ENCODE measurements at places on chromosomes 3 and 15.

GRCh38 chr3:11618904-11619303 is 24.8 kb downstream of the VGLL4 start:
- no peak for DNase-seq

DNA sequence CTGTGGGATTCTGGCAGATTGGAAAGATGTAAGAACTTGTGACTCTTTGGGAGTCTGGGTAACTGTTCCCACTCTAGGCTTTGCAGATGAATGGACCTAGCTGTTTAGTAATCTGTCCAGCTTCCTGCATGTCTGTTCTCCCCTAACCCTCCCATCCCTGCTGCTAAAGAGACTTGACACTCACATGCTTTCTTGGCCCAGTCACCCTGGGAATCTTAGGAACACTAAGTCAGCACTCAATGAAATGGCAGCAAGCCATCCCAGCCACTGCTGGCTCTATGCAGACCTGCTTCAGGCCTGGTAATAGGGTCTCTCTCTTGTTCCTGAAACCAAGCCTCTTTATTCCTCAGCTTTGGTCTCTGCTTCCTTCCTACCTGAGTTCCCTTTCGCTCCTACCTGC is 63.7 kb upstream of the THSD4 start:
- no peak for DNase-seq

DNA sequence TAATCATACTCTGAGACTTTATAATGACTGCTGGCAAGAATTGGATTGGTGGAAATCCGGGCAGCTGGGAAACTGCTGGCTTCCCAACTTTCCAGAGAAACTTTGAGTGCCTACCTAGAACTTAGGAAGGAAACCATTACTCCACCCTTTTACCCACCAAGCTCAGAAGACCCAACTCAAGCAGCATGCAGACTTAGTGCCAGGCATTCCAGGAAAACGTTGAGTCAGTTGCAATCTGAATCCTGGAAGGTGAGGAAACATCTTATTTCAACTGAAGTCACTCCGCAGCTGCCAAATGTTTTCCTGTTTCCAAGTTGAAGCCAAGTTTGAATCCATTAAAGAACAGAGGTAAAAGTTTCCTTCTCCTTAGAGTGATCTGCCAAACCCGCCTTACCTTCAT is 126.5 kb downstream of the ZNF385D start:
- no peak for DNase-seq

GRCh38 chr3:139937674-139938279 is 2.8 kb downstream of the CLSTN2 start:
- no peak for DNase-seq

DNA sequence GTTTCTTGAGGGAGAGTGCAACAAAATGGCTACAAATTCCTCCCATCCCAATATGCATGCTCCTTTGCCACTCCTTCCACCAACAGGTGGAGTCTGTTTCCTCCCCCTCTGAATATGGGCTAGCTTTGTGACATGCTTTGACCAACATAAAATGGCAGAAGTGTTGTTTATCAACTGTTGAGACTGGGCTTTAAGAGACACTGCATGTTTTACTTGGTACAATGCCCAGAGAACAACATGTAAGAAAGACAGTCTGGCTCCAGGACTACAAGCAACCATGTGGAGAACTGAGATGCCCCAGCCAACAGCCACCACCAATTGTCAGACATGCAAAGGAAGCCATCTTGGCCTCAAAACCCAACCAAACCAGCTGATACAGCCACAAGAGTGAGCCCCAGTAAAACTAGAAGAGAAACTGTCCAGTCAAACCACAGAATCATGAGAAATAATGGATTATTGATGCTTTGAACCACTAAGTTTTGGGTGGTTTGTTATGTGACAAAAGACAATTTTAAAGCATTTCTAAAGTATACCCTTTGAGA is 40.5 kb downstream of the NUDT16 start:
- DNase-seq, result no peak

GRCh38 chr15:38335116-38335515 is 82.5 kb downstream of the SPRED1 start:
- DNase-seq, result no peak

DNA sequence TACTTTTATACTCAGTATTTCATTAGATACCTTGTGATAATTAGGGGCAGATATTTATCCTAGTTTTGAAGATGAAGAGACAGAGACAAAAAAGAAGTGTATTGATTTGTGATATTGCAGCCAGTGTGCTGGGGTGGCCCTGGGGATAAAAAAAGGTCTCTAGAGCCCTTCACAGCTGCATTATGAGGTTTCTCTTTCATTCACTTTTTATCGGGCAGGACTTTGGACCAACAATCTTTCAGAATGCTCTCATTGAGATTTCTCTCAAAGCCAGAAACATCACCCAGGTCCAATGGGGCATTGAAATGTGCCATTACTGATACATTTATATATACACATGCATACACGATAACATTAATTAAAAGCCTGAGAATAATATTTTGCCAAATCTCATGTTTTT is 20.5 kb upstream of the SELENOT start:
- DNase-seq, result no peak

DNA sequence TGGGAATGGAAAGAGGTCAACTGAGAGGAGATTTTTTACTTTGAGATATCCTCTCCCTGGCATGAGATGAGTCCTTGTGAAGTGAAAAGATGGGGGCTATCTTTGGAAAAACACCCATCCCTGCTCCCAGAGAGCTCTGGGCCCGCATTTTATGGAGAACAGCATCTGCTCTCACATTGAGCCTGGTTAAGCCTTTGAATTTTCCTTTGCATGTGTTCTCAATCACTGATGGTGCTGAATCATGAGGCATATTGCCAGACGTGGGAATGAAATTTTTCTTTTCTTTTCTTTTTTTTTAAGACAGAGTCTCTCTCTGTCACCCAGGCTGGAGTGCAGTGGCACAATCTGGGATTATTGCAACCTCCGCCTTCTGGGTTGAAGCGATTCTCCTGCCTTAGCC is 24.4 kb downstream of the TMEM45A start:
- DNase-seq, result no peak

DNA sequence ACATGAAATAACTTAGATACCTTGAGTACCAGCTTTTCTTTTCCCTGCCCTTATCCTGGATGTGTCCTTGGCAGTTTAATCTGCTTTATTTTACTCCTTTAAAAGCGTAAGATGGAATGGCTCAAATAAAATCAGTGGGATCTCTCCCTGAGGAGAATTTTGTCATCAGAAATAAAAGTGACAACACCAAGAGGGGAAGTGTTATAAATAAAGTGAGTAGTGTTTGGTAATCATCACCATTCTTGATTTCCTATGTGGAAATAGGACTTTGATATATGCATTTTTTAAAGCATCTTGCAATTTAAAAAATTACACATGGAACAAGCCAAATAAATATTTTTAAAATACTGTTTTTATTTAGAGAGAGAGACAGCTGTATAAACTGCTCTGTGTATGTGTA is 76.5 kb downstream of the MBNL1 start:
- DNase-seq, result no peak

DNA sequence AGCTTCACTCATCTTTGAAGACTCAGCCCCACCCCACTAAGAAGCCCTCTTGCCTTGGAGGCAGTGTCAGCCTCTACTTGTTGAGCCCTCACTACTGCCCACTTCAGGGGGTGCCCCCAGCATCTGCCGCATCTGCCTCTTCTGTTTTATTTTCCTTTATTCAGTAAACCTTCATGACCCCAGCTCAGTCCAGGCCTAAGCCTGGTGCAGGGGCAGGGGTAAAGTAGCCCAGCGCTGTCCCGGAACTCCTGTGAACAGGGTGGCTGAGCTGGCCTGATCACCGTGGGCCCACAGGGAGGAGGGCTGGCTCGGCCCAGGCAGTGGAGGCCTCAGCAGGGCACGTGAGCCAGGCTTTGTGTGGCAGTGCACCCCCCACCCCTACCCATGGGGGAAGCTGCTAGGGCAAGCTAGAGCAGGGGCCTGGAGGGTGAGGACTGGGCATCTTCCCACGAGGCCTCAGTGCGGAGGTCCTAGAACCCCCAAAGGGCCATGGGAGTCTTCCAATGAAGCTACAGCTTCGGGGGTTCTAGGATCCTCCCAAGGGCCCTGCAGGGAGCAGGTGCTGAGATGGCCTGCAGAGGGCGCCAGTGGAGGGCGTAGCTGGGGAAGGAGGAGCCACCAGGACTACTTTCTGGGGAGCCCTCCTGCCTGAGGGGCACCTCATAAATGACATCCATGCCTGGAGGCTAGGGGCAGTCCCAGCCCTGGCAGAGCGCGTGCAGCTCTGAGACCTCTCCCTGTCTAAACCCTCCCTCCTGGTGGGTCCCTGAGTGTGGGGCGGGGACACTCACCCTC is 36.0 kb downstream of the TSPAN3 start:
- peak; percentile 16 for DNase-seq

GRCh38 chr3:108018552-108018951 is 72.3 kb downstream of the CD47 start:
- no peak for DNase-seq

- no peak for DNase-seq
These were observed 17.1 kb downstream of the CPEB1 start for GRCh38 chr15:82630033-82630432.

DNA sequence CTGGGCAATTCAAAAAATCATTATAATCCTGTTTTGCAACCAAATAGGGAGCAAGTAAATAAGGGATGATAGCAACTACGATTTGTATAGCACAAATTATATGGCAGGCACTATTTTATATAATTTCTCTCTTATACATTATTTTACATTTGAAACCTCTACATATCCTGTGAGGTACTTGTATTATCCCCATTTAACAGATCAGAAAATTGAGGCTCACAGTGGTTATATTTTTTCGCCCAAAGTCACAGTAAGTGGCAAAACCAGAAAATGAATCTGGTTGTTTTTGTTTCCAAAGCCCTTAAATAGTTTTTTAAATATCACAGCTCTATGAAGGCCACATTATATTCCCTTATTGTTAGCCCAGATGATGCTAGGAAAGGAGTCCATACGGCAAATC is 74.3 kb downstream of the MLH1 start:
- DNase-seq, result no peak

DNA sequence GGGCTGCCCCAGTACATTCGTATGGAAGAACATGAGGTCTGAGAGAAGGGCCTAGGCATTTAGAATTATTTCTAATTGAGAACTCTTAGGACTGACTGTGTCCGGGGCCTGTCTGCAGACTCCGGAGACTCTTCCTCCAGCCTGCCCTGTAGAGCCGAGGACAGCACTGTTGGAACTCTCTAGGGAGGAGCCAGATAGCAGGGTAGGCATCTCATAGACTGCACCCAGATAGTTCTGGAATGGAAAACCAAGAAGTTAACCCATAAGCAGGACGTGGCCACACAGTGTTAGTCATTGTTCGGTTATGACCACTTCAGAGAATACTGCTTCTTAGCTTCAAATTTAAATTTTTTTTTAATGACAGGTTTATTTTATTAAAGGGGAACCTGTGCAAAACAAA is 59.5 kb downstream of the SNRK start:
- DNase-seq, result no peak

DNA sequence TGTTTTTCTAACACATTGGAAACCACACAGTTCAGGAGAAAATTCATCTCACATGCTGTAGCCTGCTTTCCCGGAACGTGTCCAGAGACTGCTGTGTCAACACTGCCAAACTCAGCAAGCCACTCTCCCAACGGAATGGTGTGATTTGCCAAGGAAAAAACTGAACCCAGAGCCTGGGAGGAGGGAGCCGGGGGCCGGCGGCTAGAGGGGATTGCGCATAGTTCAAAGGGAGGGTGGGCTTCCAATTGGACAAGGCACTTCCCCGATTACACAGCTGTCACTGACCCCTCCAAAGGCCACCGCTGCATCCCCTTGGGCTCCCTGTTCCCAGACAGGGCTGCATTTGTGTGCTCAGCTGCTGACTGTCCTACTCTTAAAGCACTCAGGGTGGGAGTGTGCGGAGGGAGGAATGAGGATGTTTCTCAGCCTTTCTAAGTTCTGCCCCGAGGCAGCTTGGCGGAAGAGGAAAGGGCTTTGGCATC is 256.2 kb downstream of the ZNF621 start:
- DNase-seq, result no peak

Data from dorsolateral prefrontal cortex (tissue), 122 donors.